ENCODE measurements at places on chromosomes 4 and X.
A peak's percentile ranks its signal among the peaks of the same experiment; 100 is the strongest.

DNA sequence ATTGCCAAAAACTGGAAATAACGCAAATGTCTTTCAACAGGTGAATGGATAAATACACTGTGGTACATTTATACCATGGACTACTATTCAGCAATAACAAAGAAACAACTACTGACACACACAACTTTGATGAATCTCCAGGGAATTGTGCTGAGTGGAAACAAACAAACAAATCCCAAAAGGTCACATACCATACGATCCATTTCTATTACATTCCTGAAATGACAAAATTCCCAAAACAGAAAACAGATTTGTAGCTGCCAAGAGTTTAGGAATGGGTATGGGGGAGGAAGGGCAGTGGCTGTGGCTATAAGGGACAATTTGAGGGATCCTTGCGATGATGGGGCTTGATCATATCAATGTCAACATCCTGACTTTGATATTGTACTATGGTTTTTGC, 2.5 kb downstream of the ZNF182 start:
- DNase-seq = no peak

DNA sequence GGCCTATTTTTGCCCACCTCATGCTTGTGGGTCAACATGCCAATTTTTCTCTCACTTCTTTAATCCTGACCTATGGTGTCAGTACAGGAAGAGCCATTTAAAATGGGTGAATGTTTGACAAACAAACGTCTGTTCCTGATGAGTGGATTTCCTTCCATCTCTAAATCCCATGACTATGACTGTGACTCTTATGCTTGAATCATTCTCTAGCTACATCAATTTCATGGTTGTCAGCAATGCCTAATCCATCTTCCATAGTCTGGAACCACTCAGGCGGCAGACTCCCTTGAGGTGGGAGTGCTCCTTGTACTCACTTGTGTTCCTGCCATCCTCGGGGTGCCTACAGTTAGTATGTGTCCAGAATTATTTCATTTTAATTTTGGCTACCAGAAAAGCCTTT, 194.9 kb upstream of the RPS6KA3 start:
- no peak for DNase-seq

- no peak for DNase-seq
Measured at GRCh38 chrX:111200327-111200726, 70.0 kb downstream of the CAPN6 start.

GRCh38 chr4:129455482-129455881, 359.5 kb downstream of the C4orf33 start:
- no peak for DNase-seq

- DNase-seq = no peak
Measured at GRCh38 chr4:147378780-147379179, 102.1 kb upstream of the EDNRA start.

GRCh38 chr4:40850496-40850895, 100.7 kb downstream of the NSUN7 start:
- DNase-seq = no peak

DNA sequence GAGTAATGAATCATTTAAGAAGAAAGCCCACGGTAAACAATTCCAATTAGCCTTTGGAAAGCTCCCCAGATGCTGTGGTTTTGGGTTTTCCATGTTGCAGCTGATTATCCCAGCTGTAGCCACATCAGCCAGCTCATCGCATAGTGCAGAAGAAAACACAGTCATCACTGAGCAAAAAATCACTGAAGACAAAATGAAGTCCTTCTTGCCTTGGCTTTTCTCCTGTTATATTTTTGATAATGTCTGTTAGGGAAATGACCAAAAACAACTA, 193.0 kb upstream of the C1QTNF7 start:
- no peak for DNase-seq

DNA sequence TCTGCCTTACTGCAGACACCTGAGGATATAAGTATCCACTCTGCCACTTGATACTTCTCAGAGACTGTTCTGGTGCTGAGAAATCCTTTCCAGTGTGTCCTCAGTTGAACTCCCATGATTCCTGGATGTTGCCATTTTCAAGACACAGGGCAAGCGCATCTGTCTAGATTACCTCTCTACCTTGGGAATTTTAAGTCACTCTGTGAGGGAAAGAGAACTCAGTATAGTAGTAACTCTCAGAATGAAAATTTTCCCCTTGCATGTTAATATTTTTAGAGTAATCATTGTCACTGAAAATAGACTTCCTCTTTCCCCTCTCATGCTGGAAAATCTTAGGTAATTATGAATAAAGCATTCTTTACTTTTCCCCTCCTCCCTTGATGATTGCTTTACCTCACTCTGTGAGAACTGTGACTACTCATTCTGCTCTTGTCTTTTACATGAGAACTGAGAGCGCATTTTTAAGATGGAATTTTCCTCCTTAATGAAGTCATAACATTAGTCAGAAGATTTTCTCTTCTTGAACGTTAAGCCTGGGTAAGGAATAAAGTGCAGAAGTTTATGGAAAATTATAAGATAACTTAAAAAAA, 45.0 kb downstream of the TET2 start:
- DNase-seq = no peak

GRCh38 chr4:21476757-21477156, 471.8 kb downstream of the KCNIP4 start:
- DNase-seq = no peak

DNA sequence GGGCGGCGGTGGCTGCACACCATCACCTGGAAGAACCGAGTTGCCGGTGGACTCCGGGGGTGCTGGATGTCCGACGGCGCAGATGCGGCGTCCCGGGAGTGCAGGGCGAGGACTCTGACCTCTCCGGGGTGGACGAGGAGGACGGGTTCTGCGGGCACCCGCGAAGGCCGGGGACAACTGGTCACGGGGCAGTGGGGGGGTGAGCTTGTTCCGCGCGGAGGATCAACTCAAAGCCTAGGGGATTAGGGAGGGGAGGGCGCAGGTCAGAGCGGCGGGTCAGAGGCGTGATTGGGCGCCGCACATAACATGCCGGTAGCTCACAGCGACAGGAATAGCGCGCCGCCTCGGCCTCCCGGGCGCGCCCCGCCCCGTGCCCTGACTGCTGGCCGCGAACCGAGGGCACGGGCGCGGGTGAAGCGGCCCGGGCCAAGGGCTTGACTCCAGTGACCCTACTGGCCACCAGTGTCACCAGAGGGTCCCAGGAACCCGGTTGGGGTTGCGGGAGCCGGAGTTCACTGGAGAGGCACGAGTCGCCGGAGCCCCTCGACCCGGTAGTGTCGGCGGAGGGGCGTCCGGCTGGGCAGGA, at the start of gene KLHL34:
KLHL34 (minus strand) TSS at position 179 of the 586 bp plus-strand sequence. CDS start 542 bp downstream, outside the sequence.
- DNase-seq = peak; percentile 26

GRCh38 chr4:146978641-146979040, 33.0 kb upstream of the TTC29 start:
- DNase-seq = no peak

DNA sequence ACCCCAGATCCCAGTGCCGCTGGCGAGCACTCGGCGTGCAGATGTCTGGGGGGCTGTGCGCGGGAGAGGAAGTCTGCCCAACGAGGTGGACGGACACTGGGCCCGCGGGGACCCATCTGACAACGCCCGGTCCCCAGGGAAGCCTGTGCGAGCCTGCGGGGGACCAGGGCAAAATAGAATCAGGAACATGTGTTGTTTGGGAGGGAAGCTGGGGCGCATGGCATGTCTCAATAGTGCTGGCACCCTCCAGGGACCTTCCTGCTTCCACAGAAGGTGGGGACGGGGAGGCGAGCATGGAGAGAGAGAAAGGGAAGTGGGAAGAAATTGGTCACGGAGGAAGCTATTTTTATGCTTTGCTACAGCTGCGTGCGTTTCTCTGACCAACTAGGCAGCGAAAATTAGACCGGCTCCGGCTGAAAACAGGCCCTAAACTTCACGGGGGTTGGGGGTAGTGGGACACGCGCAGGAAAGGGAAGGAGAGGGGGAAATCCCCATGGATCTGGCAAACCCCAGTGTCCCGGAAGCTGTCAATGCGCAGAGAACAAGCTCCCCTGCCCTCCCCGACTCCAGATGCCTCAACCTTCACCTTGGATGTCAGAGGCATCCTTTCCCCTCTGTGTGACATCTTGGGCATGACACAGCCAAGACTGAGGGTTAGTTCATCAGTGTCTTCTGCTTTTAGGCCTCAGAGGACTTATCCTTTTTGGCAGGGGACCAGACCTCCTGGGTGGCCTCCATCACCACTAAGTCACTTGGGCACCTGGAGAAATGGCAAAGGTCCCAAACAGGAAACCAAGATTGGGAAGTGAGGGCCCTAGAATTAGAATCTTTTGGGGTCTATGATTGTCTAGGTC, 169.8 kb upstream of the BCOR start:
- no peak for DNase-seq

- DNase-seq = no peak
Measured at GRCh38 chr4:53043891-53044650, 182.0 kb downstream of the RASL11B start.

DNA sequence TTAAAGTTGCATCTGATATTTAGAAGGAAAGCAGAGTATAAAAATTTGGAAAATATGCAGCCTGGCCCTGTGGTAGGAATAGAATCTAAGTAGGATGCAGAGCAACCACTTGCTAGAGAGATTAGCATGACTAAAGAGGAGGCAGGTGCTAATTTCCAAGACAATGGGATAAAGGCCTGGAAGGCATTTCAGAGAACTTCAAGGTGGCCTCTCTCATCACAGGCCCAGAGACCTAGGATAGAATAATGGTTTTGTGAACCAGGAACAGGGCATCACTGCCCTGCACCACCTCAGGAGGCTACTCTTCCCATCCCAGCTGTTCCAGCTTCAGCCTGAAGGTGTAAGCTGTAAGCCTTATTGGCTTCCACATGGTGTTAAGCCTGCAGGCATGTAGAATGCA, 621.7 kb upstream of the HS3ST1 start:
- no peak for DNase-seq

GRCh38 chrX:151386838-151387459, 10.1 kb upstream of the VMA21 start:
- DNase-seq = no peak

- DNase-seq = no peak
Measured at GRCh38 chr4:105179539-105180401, 33.1 kb downstream of the TET2 start.

DNA sequence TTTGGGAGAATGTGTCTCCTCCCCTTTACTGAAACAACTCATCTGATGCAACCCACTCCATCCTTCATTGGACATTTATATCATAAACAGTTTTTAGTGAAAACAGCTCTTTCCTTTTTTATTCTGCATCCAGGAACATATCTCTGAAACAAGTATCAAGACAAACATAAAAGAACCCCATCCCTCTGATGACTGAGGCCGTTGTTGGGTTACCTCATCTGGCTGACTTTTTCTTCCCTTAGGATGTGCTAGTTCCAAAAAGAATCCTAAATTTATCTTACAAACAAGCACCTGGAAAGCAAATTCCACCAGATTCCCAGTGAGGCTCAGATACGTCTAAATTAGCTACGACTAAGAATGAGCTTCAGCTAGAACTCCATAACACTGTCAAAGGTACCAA, 483.7 kb upstream of the INTU start:
- DNase-seq = no peak

DNA sequence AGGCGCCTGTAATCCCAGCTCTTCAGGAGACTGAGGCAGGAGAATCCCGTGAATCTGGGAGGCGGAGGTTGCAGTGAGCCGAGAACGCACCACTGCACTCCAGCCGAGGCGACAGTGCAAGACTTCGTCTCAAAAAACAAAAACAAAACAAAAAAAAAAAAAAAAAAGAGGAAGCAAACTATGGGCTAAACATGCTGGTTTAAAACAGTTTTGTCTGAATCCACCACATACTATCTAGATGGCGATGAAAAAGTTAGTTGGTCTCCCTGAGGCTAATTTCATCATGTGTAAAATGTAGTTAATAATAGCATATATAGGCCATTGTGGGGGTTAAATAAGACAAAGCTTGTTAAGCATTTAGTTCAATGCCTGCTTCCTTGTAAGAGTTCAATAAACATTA, 451.1 kb downstream of the RPA4 start:
- DNase-seq = no peak

DNA sequence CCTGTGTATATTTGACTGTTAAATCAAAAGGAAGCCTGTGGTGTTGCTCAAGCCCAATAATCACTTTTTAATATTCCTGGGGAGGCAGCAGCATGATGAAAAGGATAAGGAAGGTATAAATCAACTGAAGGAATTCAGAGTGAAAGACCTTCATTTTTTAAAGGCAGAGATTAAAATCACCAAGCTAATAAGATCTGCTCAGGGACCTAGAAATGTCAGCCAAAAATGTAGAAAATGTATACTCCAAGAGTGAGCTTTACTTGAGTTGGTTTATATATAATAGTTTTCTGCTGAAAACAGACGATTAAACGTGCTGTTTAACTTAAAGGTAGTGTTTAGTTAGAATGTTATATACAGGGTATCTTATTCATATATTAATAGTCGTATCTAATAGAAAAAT, 549.3 kb downstream of the IQCM start:
- no peak for DNase-seq

GRCh38 chr4:1451752-1452122, 45.5 kb upstream of the NKX1-1 start:
- no peak for DNase-seq

DNA sequence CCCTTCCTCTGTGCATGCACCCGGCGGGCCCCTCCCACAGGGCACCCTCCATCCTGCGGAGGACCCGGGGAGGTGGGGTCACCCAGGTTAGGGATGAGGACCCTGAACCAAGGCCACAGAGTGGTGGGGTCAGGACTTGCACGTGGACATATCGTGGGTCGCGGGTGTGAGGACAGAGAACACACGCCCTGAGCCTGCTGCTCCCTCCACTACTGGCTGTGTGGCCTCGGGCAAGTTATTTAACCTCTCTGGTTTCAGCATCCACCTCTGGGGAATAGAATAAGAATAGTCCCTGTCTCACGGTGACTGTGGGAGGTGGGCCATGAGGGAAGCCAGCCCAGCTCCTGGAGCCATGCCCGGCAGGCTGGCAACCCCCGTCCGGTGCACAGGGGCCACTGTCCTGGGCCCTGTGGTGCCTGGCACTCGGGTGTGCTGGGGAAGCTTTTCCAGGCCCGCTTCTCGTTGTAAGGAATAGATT, 5.1 kb downstream of the PSAPL1 start:
- DNase-seq = no peak

DNA sequence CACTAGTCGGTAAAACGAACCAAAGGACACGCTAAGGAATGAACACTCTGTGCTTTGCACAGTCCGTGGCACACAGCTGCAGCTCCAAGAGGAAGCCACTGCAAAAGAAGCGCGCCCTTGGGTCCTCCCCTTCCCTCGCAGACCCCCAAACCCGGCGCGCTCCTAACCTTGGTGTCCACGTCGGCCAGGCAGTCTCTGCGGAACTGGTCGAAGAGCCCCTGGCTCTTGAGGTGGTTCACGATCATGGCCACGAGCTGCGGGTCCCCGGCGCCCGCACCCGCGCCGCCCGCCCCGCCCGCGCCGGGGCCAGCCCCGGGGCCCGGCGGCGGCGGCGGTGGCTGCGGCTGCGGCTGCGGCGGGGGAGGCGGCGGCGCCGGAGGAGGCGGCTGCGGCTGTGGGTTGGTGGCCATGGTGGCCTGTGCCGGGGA, 333 bp downstream of the BOD1L1 start:
- peak; percentile 32 for DNase-seq

- no peak for DNase-seq
Measured at GRCh38 chr4:176188654-176189053, 6.7 kb downstream of the SPATA4 start.

DNA sequence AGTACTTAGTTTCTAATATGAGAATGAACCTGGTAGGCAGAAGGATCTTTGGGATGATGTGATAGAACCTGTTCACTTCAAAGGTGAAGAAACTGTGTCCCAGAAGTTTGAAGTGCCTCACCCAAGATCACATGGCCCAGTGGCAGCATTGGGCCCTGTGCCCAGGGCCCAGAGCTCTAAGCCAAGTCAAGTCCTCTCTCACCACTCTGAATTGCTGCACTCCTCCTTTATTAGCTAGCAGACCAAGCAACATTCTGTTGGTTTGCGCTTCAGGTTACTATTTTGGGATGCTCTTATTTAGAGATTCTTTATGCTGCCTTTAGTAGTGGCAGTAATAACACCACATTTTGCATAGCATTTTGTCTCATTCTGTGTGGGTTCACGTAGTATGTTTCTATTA, 82.7 kb downstream of the PARM1 start:
- no peak for DNase-seq

Measured in activated naive CD4-positive, alpha-beta T cell treated with anti-CD3 and anti-CD28 coated beads for 36 hours (primary cell).